ENCODE measurements at places on chromosomes 2 and 18. TPM values are rescaled to one million over a fixed set of nuclear protein-coding genes. Genes with fewer than 3 reads are reported as not detected.

GRCh38 chr2:189512879-189513278 is 67.7 kb downstream of the SLC40A1 start:
- no peak overlapping the region for H3K27ac ChIP-seq
- no peaks in the 10 kb centered on the region for H3K27me3 ChIP-seq
- H3K4me3 ChIP-seq: no peak overlapping the region
- H3K4me1 ChIP-seq: peaks cover 22% of the 10 kb centered on the region

DNA sequence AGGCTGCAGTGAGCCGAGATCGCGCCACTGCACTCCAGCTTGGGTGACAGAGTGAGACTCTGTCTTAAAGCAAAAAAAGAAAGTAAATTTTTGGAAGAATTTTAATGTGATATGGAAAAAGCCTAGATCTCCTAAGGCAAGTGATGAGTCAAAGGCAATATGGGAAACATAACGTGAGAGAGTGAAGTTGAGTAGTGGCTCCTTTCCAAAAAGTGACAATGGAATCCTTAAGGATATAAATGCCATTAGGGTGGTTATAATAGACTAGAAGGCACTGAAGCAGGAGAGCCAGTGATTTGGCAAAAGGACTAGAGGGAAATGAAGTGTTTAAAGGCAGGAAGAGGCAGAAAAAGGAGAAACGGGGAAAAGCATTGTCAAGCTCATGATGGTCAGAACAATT is 25.6 kb downstream of the ARHGAP28 start:
- H3K4me3 ChIP-seq: no peak overlapping the region
- H3K4me1 ChIP-seq: peaks cover 3% of the 10 kb centered on the region
- no peak for DNase-seq
- H3K27me3 ChIP-seq: no peaks in the 10 kb centered on the region

DNA sequence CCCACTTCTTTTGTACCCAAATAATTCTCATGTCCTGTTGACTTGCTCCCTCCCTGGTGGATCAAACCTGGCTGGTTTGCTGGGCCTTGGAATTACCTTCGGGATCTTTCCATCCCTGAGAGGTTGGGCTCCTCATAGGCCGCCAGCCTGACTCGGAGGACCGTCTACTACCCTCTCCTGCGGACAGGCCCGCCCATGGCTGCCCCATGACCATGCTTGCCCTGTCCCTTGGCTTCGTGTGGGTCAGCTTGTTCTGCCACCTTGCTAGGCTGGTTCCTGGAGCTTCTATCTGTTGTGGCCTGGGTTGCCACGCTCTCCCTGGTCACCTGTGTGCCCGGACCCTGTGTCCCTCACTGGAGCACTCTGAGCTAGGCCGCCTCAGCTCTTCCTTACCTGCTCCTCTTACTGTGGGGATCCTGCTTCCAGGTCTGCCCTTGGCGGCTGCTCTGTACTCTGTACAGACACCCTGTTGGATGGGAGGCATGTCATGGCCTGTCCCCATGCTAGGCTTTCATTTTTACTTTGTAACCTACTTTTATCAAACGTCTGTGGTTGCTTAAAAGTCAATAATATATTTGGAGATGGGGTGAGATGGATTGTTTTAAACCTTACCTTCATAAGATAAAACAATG is 29.7 kb upstream of the FHL2 start:
- H3K4me1 ChIP-seq: no peaks in the 10 kb centered on the region
- no peaks in the 10 kb centered on the region for H3K36me3 ChIP-seq
- peaks cover 8% of the 10 kb centered on the region for H3K27me3 ChIP-seq
- DNase-seq: no peak
- H3K27ac ChIP-seq: no peak overlapping the region

- no peaks in the 10 kb centered on the region for H3K4me1 ChIP-seq
- H3K27me3 ChIP-seq: no peaks in the 10 kb centered on the region
- H3K4me3 ChIP-seq: no peak overlapping the region
Measured at GRCh38 chr18:55296778-55297177, 291.2 kb downstream of the TCF4 start.

- peak overlapping the region; percentile 23 for H3K27ac ChIP-seq
- no peaks in the 10 kb centered on the region for H3K36me3 ChIP-seq
- DNase-seq: no peak
- no peaks in the 10 kb centered on the region for H3K27me3 ChIP-seq
- H3K4me1 ChIP-seq: peaks cover 29% of the 10 kb centered on the region
Measured at GRCh38 chr2:203692031-203692710, 14.3 kb upstream of the CD28 start.

DNA sequence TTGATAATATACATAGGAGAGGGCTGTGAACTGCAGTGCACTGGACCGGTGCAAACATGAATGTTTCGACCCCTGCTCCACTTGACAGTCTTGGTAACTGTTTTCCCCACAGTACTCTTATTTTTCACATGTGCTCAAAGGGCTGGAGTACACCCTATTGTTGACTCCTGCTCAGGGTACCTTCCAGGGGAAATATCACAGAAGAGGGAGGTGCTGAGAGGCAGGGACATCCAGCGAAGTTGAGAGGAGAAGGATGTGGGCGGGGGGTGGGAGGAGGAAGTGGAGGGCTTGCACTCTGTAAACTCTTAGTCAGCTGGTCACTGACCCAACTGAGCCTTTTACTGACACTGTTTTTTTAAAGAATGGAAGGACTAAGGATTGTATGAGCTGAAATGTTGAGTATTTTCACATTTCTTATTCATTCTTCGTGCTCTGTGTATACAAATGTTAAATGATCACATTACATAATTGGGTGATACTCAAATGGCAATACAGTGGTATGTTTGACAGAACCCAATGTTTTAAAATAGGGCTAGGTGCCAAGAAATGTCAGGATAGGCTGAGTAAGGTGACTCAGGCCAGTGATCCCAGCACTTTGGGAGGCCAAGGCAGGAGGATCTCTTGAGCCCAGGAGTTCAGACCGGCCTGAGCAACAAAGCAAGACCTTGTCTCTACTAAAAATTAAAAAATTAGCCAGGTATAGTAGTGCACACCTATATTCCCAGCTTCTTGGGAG is 10.0 kb downstream of the INPP4A start:
- no peak overlapping the region for H3K4me3 ChIP-seq
- H3K4me1 ChIP-seq: peaks cover 15% of the 10 kb centered on the region
- no peak for DNase-seq
- H3K27me3 ChIP-seq: no peaks in the 10 kb centered on the region
- H3K27ac ChIP-seq: peak overlapping the region; percentile 94

DNA sequence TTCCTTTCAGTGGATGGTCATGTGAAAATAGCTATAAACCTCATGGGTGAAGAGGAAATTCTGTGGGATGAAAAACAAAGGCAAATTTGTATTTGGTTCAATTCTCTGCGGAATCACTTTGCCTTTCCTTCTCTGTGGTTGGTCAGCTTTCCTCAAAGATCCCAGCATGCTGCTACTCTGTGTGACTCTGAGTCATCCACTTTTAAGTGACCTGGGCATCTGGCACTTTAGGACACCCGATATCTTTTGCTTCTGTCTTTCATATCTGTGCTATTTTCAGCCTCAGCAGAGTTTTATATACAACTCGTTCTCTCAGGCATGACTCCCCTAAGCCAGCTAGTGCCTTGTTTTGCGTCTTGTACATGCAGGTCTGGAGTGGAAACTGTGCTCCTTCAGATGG is 217.0 kb upstream of the PIEZO2 start:
- no peak overlapping the region for H3K4me3 ChIP-seq
- no peak for DNase-seq

GRCh38 chr2:159773426-159773825 is 24.6 kb downstream of the CD302 start:
- H3K27me3 ChIP-seq: no peaks in the 10 kb centered on the region
- no peak overlapping the region for H3K4me3 ChIP-seq
- H3K36me3 ChIP-seq: no peaks in the 10 kb centered on the region

DNA sequence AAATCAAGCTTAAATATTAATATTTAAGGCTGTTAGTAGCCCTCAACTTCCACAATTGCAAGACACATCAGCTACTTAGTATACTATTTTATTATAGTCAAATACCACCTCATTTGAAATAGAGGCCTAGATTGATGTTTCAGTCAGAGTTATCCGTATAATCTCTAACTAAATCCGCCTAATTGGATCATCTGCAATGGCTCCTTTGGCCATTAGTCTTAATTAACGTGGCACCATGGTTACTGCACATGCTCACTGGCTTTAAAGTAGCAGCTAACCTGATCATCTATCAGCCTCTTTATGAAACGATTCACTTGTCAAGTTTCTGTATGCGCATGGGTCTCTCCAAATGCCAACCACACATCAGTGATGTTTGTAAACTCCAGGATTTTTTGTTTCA is 112.3 kb downstream of the COLEC12 start:
- no peaks in the 10 kb centered on the region for H3K27me3 ChIP-seq
- H3K27ac ChIP-seq: no peak overlapping the region
- peaks cover 3% of the 10 kb centered on the region for H3K4me1 ChIP-seq
- DNase-seq: no peak
- no peak overlapping the region for H3K4me3 ChIP-seq

DNA sequence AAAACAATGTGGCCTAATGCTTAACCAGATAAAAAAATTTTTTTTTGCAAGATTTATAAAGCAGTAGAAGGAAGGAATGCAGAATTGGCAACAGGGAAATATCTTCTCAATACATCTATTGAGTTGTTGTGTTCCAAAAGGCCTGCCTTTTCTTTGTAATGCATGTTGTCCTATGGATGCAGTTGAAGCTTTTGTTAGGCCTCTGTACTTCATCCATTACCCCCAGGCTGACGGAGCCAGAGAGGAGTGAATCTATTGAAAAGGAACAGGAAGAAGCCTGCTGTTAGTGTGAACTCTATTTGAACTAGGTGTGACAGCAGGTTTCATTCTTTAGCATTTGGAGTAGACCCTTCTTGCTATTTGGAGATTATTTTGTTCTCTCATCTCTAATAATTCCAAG is 56.5 kb downstream of the MTX2 start:
- no peaks in the 10 kb centered on the region for H3K27me3 ChIP-seq
- H3K4me1 ChIP-seq: no peaks in the 10 kb centered on the region
- DNase-seq: no peak
- H3K4me3 ChIP-seq: no peak overlapping the region

DNA sequence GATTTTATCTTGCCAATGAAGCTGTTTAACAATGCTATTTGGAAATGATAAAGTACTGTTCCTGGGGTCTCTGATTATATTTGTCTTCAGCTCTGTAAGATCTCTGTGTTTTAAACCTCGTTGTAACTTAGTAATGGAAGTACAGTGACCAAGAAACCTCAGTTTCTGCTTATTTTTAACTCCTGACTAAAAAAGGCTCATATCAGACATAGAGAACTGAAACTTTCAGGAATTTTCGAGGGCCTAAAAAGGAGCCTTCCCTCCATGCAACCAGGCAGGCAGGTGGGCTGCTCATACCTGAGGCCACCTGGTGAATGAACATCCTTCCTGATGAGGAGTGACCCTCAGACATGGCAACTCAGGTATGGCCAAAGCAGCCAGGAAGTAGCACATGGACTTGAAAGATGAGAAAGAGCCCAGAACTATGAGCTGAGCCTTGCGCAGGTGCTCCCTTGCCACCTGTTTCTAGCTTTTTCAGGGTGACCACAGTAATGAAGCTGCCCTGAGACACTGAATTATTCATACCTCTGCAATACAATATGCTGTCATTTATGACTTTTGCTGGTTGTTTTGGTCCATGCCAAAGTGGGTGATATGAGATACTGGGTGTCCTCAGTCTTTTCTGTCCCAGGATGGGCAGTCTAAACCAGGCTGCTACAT is 23.9 kb downstream of the MYO3B start:
- no peak for DNase-seq
- H3K27me3 ChIP-seq: no peaks in the 10 kb centered on the region
- H3K36me3 ChIP-seq: no peaks in the 10 kb centered on the region
- no peak overlapping the region for H3K4me3 ChIP-seq

- DNase-seq: no peak
- peaks cover 91% of the 10 kb centered on the region for H3K36me3 ChIP-seq
- H3K4me3 ChIP-seq: no peak overlapping the region
- no peaks in the 10 kb centered on the region for H3K4me1 ChIP-seq
- H3K27ac ChIP-seq: no peak overlapping the region
Measured at GRCh38 chr2:71558300-71559051, 105.1 kb downstream of the DYSF start.

DNA sequence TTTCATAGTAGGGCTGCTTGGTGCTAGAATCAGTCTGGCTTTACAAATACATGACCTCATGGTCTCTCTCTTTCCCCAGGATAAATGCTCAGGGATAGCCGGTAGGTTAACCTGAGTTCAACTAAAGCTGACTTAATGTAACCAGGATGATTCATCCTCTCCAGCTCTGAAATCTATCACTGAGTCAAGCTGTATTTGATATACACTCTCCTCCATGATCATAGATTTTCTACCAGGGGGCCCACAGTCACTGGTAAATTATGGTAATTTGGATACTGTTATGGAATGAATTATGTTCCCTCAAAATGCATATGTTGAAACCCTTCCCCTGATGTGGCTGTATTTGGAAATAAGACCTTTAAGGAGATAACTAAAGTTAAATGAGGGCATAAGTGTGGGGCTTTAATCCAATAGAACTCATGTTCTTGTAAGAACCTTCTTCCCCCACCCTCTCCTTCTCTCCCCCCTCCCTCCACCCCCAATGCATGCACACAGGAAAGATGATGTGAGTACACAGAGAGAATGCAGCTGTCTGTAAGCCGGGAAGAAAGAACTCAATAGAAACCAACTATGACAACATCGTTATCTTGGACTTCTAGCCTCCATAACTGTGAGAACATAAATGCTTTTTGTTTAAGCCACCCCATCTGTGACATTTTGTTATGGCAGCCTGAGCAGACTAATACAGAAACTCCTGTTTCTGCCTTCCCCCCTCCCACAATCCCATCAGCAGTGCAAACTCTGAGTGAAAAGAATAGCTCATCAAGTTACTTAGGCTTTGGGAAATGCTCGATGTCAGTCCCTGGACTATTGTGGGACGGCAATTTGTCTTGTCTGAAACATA is 134.9 kb upstream of the KYNU start:
- H3K27ac ChIP-seq: no peak overlapping the region
- DNase-seq: no peak
- H3K4me3 ChIP-seq: no peak overlapping the region
- H3K4me1 ChIP-seq: no peaks in the 10 kb centered on the region
- H3K36me3 ChIP-seq: no peaks in the 10 kb centered on the region

DNA sequence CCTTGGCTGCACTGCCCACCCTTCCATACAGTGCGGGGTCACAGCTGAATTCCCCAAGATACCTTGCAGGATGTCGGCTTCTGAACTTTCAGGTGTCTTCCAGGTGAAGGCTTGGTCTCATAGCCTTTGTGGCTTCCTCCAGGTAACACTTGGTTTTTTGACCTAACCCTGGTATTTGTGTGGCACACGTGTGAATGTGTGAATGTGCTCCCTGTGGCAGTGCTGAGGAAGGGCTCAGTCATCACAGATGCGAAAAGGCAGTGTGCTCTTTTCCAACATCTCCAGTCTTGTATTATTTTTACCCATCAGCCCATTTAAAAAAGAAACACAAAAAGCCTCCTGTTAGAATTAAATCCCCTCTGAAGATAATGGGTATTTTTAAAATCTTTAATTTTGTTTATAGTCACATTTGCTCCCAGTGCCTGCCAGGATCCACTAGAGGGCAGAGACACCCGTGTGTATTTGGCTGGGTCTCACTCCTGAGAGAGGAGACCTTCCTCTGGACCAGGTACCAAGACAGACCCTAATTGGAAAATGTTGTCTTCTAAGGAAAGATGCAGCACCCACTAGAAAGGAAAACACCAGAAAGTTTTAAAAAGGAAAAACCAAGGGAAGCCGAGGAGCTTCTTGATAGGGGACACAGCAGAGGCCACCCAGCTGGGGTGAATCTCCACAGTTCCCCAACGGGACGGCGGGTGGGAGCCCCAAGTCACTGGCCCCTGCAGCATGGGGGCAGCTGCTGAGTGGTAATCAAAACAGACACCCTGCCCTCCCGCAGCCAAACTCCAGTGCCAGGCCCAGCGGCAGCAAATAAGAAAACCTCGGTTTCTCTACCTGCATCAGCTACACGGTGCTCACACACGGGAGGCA is 27.7 kb downstream of the FAM110C start:
- no peak overlapping the region for H3K27ac ChIP-seq
- no peaks in the 10 kb centered on the region for H3K27me3 ChIP-seq
- H3K4me3 ChIP-seq: no peak overlapping the region

ZC3H6 gene
- 9.6 TPM for polyA plus RNA-seq

OR6B2 gene
- not detected for polyA plus RNA-seq

IAH1 gene
- polyA plus RNA-seq: 49.8 TPM

NEU2 gene
- polyA plus RNA-seq: not detected

CDK5R2 gene
- 0.13 TPM for polyA plus RNA-seq

All from left lung (tissue), 14 donors.